ENCODE measurements at places on chromosomes 13 and 19. TPM values are rescaled to one million over a fixed set of nuclear protein-coding genes. Genes with fewer than 3 reads are reported as not detected.

DNA sequence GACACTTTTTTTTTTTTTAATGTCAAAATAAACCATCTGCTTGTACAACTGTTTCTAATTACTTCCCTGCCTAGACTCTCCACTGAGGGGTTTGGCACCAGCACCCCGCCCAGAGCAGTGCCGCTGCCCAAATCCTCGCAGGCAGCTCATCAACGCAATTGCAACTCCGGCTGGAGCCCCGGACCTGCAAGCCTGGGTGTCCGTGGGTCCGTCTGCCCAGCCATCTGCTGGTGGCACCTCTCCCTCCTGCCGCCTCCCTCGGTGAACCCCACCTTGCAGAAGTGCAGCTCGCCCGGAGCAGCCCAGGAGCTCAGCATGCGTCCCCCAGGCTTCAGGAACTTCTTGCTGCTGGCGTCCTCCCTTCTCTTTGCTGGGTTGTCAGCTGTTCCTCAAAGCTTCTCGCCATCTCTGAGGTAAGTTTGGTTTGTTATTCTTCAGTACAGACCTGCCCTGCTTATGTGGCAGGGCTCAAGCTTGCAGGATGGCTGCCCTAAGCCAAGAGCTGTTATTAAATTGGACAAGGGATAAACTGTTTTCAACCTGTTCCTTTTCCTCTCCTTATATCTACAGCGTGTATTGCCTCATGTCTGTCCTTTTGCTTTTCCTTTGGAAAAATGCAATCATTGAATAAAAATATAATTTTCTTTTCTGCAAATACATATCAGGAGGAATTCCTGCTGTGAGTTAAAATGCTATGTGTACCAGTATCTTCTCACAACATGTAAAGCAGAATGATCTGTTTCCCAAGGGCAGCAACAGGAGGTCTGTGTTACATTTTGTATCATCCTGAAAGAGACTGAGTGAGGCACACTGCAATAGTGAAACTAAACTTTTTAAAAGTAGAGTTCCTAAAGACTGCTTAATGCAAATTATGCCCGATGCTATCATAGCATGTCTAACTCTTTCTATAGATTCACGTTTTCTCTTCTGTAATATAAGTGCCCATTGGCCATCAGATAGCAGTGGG, at the start of gene ITGBL1:
TSS of gene ITGBL1 (plus strand) at position 157 of the 967 bp plus-strand sequence. CDS start at position 316, 159 bp downstream.
- no peak for DNase-seq

- no peak for DNase-seq
These were observed 24.5 kb downstream of the TFDP1 start for GRCh38 chr13:113608967-113609533.

DNA sequence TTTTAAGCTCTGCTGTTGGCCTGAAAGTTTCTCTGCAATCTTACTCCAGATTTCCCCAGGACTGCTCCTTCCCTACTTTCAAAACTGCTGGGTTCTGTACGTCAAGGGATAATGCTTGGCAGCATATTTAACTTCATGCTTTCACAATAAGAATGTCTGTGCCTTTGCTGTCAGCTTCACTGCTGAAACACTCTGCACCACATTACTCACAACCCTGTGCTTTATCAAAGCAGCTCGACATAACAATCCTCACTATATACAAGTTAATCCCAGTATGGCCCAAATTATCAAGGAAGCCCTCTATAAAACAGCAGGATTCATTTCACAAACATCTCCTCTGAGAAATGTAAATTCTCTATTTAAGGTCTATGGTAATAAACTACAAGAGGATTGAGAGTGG, 17.5 kb downstream of the LATS2 start:
- DNase-seq = no peak

GRCh38 chr13:30165796-30166195, 141.6 kb downstream of the KATNAL1 start:
- no peak for DNase-seq

The OXGR1 gene
- total RNA-seq = not detected

The ZNF66 gene
- 34.0 TPM for total RNA-seq
